ENCODE measurements at places on chromosomes 2 and 18.

GRCh38 chr18:24771300-24771699 lies 310.9 kb downstream of the HRH4 start:
- no peak for DNase-seq

GRCh38 chr2:240133401-240133800 lies 2.7 kb downstream of the COPS9 start:
- DNase-seq = no peak

- no peak for DNase-seq
Measured at GRCh38 chr18:13487237-13487636, 239.1 kb downstream of the FAM210A start.

- no peak for DNase-seq
Measured at GRCh38 chr2:112791019-112791418, 6.7 kb upstream of the IL1A start.

GRCh38 chr2:27518782-27519113 lies 22.1 kb downstream of the GCKR start:
- no peak for DNase-seq
